ENCODE measurements at places on chromosomes 16 and 17. TPM values are rescaled to one million over a fixed set of nuclear protein-coding genes. Genes with fewer than 3 reads are reported as not detected.

DNA sequence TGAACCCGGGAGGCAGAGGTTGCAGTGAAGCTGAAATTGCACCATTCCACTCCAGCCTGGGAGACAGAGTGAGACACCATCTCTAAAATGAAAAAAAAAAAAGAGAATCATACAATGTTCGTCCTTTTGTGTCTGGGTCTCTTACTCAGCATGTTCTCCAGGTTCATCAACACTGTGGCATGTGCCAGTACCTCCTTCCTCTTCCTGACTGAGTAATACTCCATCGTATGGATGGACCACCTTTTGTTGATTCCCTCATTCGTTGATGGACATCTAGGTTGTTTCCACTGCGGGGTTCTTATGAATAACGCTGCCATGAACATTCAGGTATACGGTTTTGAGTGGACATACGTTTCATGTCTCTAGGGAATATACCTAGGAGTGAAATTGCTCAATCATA is 4.1 kb upstream of the HS3ST6 start:
- no peak for DNase-seq

GRCh38 chr16:78705694-78706093 is 606.2 kb downstream of the WWOX start:
- no peak for DNase-seq

LRRC75A gene
- 9.4 TPM for total RNA-seq

DNA sequence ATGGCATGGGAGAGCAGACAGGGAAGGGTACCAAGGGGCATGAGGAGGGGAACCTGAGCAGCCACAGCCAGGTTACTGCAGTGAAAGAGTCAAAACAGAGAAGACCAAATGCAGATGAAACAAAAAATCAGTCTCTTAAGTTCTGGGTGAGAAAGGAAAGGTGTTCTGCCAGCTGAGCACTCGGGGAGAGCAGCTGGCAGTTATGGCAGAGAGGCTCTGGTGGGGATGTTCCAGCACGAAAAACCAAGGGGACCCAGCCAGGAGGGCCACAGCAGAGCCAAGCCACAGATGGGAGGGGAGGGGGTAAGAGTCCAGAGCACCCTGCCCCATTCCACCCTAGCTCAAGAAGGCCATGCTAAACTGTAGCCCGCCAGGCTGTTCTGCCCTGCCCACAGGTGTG is 31.7 kb downstream of the STH start:
- no peak for DNase-seq

DNA sequence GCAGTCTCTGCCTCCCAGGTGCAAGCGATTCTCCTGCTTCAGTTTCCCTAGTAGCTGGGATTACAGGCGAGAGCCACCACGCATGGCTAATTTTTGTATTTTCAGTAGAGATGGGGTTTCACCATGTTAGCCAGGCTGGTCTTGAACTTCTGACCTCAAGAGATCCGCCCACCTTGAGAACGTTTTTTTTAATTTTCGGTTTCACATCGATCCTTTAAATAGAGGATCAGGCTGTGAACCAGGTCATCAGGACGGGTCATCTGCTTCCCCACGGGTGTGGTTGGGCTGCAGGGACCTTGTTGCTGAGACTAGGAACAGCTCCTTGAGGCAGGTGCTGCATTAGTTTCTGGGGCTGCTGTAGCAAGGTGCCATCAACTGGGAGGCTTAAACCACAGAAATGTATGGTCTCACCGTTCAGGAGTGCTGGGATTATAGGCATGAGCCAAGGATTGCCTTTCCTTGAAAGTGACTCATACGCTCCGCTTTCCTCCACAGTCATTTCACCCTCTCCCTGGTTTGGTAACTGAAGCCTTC is 7.9 kb upstream of the NAGPA start:
- DNase-seq: no peak

FBXW10B gene
- not detected for total RNA-seq

- no peak for DNase-seq
These were observed 13.2 kb downstream of the PRKCB start for GRCh38 chr16:23848958-23849357.

GRCh38 chr17:693791-694638 is 20.6 kb downstream of the VPS53 start:
- DNase-seq: no peak

KRTAP3-1 gene
- not detected for total RNA-seq

DNA sequence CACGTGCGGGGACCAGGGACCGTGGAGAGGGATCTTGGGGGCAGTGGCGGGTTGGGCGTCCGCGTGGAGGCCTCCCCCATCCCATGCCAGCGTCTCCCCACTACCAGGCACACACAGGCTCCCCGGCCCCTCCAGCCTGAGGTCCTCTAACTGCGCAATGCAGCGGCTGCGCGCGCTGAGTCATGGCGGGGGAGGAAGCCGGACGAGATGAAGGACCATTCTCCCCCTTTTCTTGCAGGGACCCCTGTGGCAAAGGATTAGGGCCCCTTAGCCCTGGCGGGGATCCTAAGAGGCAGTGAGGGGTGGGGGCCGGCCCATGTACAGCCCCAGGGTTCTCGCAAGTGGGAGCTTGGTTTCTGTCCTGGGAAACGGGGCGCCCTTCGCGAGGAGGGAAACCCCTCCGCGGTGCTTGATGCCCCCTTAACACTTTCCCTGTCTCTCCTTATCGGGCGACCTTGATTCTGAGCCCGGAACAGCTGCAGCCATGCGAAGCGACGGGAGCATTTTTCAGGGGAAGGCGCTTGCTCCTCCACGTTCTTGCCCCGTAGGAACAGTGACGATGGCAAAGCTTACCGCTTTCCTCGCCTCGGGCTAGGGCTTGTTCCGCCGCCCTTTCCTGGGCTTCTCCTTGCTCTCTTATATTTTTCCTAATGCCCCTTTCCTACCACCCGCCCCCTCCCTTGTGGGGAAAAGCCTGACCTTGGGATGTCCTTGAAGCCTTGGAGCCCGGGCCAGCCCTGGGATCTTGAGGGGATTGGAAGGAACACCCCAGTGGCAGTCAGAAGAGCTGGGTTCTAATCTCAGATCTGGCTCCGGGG is 592 bp downstream of the ALDOA start:
- DNase-seq: no peak

GRCh38 chr16:87140211-87141200 is 176.7 kb downstream of the C16orf95 start:
- DNase-seq: no peak

DNA sequence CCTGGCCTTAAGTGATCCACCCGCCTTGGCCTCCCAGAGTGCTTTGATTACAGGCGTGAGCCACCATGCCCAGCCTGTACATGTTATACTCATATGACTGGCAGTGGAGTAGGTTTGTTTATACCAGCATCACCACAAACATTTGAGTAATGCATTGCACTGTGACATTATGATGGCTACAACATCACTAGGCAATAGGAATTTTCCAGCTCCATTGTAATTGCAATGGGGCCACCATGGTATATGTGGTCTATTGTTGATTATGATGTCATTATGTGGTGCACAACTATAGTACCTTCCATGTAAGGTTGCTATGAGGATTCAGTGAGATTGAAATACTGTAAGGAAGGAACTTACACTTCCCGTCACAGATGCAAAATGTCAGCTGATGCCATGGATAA is 168.9 kb downstream of the COPRS start:
- no peak for DNase-seq

BCL6B gene
- total RNA-seq: 4.9 TPM

SNAI3 gene
- total RNA-seq: 3.2 TPM

SLC35B1 gene
- total RNA-seq: 58.9 TPM

DNA sequence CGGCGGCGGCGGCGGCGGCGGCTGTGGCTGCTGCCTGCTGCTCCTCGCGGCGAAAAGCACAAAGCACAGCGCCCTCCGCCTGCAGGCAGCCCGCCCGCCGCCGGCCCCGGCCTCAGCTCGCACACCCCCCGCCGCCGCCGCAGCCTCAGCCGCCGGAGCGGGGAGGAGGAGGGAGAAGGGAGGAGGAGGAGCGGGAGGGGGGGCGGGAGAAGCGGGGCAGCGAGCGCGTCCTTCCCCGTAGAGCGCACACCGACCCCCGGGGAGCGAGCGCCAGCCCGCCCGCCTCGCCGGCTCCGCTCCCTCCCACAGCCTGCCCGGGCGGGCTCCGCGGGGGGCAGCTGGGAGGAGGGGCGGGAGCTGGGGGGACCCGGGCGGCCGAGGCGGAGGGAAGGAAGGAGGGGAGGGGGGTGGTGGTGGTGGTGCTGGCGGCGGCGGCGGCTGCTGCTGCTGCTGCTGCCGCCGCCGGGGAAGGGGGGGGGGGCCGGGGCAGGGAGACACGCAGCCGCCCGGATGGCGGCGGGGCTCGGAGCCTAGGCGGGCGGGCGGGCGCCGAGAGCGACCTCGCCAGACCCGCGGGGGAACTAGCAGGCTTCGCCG is at the start of gene UBTF:
Gene UBTF, minus strand, starts transcription at position 60 of the 597 bp plus-strand sequence. CDS start 1,446 bp downstream, outside the sequence.
- DNase-seq: peak; percentile 80

PYY gene
- 1.7 TPM for total RNA-seq

GRCh38 chr17:77304051-77304745 is 163.4 kb downstream of the SEC14L1 start:
- no peak for DNase-seq
